T-cell (primary cell): ENCODE measurements at places on chromosomes 11 and 22.

- no peak for DNase-seq
Measured at GRCh38 chr11:74457356-74457755, 10.0 kb downstream of the KCNE3 start.

DNA sequence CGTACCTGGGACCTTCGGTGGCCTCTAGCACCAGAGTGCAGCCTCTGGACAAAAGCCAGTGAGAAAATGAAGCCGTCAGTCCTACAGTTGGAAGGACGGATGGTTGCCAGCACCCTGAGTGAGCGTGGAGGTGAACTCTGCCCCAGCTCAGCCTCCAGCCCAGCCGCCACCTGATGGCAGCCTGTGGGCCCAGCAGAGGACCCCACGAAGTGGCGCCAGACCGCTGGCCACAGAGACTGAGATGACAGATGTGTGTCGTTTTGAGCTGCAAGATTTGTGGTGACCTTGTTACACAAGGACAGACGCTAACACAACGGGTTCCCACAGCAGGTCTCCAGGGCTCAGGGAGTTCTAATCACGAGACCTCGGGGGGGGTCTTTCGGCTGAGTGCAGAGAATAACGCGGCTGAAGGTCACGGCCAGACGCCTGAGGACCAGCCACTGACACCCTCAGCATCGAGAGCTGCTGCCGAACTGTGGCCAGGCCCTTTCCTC is 75.0 kb downstream of the BRD1 start:
- DNase-seq = no peak

DNA sequence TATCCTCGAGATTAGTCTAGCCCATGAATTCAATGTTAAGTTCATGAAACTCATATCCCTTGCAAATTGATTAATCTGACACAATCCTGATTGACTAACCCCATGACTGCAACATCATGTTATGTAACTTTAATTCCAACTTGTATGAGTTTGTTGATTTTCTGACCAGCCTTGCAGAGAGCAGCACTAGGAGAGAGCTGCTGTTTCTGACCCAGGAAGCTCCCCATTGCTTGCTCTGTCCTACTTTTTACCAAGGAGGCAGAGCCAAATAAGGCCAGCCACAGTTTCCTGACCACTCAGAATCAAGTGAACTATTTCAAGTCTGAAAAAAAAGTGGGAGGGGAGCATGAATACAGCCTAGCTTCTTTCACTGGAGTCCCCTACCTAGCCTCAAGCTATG is 13.2 kb downstream of the MPZL3 start:
- DNase-seq = no peak

- no peak for DNase-seq
Measured at GRCh38 chr11:61616434-61616833, 35.6 kb upstream of the SYT7 start.

- no peak for DNase-seq
Measured at GRCh38 chr11:1390569-1391164, 933 bp downstream of the BRSK2 start.

GRCh38 chr11:977830-978720 is 52.4 kb downstream of the AP2A2 start:
- DNase-seq = no peak

GRCh38 chr11:61369372-61370348 is 7.5 kb downstream of the TMEM138 start:
- DNase-seq = no peak

- DNase-seq = no peak
Measured at GRCh38 chr22:22856364-22856763, 31.3 kb upstream of the IGLL5 start.

DNA sequence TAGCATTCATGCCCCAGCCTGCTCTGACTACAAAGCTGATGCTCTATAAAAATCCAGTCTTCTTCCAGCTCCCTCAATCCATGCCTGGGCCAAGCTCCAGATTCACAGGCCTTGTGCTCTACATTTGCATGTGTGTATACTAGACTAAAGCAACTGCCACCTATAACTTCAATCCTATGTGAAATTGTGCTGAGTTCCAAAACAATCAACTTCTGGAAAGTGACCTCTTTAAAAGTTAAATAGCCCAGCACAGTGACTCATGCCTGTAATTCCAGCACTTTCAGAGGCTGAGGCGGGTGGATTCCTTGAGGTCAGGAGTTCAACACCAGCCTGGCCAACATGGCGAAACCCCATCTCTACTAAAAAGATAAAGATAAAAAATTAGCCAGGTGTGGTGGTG is 114.3 kb upstream of the ZC3H12C start:
- DNase-seq = no peak

DNA sequence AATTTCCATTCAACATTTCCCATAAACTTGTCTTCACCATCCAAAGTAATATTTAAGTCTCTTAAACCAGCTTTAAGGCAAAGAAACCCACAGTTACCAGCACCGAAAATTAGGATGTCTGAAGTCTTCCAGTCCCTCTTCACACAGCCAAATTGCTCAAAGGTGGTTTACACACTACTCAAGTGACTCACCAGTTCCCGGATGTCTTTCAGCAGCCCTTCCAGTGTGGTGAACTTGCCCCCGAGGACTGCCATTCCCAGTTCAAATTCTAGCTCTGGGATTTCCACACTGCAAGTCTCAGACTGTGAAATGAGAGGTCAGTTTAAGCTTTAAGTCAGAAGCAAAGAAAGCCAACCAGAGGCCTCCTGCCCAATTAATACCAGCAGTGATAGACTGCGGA is 5.1 kb downstream of the ZPR1 start:
- no peak for DNase-seq

GRCh38 chr11:101870510-101870909 is 44.3 kb upstream of the CEP126 start:
- no peak for DNase-seq

DNA sequence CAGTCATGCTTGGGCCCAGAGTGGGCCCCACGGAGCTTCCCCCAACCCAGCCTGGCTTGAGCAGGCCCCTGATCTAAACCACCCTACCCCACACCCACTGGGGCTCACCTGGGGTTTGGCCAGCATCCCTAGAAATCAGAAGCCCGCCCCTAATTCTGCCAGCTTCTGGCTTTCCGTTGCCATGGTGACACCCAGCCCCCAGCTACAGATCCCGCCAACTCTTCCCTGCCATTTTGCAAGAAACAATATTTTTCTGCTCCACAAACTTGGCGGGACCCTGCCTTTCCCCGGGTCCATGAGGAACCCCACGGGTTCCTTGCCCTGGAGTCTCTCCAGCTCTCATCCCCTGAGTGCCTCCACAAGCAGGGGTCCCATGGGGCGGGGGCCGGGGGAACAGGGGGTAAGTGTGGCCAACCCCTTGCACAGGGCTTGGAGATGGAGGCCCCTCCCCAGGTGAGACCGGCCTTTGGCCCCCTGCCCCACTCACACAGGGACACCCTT is 90.0 kb downstream of the CDKN1C start:
- no peak for DNase-seq

- DNase-seq = no peak
Measured at GRCh38 chr22:29078036-29078868, 5.4 kb downstream of the KREMEN1 start.

DNA sequence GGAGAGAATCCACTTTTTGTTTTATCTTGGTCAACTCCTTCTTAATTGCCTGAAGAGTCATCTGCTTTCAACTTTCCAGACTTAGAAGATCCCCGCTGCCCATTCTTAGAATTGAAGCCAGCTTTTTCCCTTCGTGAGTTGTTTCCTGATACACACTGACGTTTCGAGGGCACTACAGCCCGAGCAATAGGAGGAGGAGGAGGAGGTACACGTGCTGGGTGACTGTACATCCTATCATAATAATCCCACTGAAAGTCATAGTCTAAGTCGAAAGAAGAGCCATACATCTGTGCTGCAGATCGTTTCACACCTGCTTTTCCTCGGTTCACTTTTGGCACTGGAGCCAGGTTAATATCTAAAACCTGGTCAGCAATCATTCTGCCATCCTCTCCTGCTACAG is 606.1 kb downstream of the DLG2 start:
- no peak for DNase-seq

GRCh38 chr11:77117492-77117891 is 10.6 kb upstream of the MYO7A start:
- DNase-seq = no peak

- DNase-seq = no peak
Measured at GRCh38 chr11:69983897-69984438, 94.1 kb upstream of the ANO1 start.

DNA sequence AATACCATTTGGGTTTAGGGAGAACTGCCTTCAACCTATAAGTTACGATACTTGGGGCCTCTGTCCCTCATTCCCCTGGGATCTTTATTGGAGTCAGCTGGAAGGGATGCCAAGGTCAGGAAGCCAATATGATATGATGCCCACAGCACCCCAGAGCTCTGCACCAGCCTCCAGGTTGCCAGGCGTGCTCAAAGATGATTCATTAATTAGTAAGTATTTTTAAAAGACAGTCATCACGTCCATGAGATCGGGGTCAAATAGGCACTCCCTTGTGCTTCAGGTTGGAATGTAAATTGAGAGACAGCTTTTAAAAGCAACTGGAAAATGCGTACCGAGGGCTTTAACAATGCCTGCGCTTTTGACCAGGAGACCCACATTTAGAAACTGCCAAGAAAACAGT is 57.0 kb upstream of the CD5 start:
- DNase-seq = no peak

DNA sequence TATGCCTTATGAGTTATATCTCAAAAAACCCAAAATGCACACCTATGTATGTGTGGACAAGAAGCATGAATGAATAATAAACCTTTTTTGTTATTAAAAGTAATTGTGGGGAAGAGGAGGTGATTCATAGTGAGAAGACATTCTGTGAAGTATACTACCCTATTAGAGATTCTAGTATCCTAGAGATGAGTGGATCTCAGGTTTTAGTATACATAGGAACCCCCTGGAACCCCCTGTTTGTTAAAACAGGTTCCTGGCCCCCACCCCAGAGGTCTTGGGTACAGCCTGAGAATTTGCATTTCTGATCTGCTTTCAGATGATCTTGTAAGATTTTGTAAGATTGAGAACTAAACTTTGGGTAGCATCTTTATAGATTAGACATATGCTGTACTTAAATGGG is 17.5 kb downstream of the NUCB2 start:
- no peak for DNase-seq

DNA sequence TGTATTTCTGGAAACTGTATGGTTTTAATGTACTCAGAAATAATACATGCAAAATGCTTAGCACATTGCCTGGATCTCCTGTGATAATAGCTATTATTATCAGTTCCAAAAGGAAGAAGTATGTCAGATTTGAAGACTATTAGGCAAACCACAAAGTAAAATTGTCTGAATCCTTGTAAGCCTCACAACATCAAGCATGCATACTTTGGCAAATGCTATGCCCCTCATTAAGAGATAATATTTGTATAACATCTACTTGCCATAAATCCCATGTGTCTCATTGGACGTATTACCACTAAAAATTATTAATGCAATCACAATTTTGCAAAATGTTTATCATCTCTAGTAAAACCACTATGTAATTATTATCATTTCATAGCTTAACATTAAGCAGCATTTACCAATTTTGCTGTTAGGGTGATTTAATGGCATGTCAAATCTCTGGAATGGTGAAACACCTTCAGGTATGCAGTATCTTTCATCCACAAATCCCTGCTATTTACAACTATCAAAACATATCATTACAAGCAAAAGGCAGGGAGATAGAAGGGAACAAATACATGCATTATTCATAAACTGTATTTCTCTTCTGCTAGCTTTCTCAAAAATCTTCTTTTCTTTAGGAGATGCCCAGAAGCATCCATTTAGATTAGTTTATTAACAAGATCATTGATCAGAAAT is 974.6 kb upstream of the RAG2 start:
- no peak for DNase-seq

GRCh38 chr11:64762277-64762673 is 2.5 kb upstream of the PYGM start:
- DNase-seq = no peak

DNA sequence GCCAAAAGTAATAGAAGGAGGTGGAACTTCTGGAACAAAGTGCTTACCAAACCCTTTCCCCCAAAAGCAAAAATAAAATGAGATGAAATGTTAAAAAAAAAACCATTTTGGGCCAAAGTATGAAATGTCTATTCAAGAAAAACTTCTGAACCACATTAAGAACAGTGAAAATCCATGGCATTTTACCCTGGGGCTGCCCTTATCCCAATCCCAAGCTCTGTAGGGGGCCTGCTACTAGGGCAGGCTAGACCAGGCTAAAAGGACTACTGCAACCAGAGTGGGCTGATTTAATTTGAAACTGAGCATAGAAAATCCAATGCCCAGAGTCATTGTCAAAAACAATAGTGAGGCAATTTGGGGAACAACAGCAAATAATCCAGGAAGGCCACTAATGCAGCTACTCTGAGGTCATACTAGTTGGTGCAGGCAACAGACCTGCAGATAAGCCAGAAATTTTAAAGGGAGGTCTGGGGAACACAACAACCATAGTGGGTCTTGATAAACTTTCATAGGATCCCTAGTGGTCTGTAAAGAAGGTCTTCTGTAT is 99.4 kb downstream of the RELT start:
- no peak for DNase-seq

GRCh38 chr11:73584831-73585230 is 13.1 kb downstream of the FAM168A start:
- no peak for DNase-seq

DNA sequence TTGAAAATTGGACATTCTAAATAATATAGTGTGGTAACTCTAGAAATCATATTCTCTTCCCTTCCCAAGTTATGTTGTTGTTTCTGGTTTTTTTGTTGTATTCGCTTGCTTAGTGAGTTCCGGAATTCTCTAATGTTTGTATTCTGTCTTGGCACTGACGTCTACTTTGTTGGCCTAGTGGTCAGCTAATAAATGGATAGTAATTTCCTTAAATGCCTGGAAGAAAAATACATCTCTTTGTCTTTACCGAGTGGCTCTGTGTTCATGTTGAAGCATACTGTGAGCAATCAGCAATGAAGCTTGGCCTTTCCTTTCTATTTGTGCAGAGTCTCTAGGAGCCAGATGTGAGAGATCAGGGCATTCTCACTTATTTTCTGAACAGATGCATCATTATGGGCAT is 1225.7 kb downstream of the JRKL start:
- DNase-seq = no peak

- no peak for DNase-seq
Measured at GRCh38 chr11:3123761-3124733, 41.1 kb downstream of the OSBPL5 start.

DNA sequence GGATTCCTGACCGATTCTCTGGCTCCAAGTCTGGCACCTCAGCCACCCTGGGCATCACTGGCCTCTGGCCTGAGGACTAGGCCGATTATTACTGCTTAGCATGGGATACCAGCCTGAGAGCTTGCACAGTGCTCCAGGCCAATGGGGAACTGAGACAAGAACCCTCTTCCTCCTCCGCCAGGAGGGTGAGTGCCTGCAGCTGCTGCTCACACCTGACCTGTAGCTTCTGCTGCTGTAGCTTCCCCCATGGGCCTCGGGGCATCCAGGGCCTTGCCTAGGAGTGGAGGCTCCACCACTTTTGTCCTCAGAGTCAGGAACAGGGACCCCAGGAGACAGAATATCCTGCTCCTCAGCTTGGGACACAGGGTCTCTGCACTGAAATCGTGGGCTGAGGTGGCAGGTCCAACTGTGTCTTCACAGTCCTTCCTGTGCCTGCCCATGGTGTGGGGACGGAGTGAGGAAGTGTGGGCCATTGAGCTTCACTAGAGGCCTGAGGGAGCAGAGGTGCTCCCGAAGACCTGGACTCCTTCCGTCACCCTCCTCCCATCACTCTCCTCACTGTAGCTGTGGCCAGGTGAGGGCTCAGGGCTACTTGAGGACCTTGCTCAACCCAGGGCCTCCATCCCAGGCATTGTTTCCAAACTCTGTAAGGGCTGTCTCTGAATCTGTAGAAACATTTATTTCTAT is 103.8 kb downstream of the ZNF280B start:
- DNase-seq = no peak
